ENCODE measurements at places on chromosomes 3 and 15.

DNA sequence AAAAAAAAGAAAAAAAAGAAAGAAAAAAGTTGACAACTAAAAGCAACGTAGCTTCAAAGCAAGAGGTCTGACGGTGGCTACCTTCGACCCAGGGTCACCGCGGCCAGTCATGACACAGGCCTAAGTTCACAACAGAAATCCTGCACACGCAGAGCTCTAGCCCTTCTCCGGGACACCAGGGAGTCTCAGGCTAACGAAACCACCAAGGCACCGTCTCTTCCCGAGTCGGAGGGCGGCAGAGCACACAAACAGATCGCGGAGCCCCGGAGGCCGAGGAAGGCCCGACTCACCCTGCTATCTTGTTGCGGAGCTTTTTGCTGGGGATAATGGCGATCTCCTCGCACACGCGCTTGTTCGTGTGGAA lies 584 bp downstream of the RPS17 start:
- DNase-seq = no peak

GRCh38 chr3:39651993-39652739 lies 157.2 kb upstream of the MYRIP start:
- DNase-seq = no peak

DNA sequence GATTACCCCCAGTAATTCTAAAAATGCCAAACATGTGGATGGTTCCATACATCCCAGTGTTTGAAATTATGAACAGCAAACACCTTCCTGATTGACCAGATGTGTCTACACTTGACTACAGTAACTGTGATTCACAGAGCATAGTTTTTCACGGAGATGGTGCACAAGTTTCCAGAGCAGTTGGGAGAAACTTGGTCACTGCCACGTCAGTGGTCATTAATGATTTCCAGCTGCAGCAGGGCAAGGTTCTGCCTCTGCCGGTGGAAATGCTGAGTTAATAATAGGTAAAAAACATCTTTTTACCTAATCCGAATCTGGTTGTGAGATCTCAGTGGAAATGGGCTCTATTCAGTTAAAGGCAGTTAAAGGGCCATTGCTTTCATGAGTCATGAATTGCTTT lies 154.1 kb upstream of the FEZF2 start:
- DNase-seq = no peak

DNA sequence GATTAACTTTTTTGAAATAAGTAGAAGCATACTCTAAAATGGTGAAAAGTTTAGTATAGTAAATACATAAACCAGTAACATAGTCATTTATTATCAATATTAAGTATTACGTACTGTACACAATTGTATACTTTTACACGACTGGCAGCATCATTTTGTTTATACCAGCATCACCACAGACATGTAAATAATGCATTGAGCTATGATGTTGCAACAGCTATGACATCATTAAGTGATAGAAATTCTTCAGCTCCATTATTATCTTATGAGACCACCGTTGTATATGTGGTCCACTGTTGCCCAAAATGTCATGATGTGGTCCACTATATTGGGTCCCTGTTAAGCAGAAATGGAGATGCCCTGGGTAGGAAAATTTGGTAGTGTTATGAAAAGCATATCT lies 51.3 kb downstream of the DRD3 start:
- DNase-seq = no peak

DNA sequence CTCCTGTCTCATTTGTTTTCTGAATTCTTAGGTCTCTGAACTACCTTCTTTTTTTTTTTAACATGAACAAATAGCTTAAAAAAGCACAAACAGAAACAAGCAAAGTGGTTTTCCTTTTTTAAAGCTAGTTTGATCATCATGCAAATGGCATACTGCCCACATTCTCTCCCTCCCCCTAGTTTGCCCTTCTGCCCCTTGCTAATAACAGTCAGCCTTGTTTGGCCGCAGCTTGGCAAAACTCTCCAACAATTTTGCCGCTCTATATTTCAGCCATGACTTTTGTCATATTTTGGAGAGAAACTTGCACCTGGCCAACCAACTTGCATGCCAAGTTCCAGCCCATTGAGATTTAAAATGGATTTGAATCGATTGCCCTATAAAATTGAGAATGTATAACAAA lies 666.0 kb upstream of the NR2F2 start:
- DNase-seq = no peak

DNA sequence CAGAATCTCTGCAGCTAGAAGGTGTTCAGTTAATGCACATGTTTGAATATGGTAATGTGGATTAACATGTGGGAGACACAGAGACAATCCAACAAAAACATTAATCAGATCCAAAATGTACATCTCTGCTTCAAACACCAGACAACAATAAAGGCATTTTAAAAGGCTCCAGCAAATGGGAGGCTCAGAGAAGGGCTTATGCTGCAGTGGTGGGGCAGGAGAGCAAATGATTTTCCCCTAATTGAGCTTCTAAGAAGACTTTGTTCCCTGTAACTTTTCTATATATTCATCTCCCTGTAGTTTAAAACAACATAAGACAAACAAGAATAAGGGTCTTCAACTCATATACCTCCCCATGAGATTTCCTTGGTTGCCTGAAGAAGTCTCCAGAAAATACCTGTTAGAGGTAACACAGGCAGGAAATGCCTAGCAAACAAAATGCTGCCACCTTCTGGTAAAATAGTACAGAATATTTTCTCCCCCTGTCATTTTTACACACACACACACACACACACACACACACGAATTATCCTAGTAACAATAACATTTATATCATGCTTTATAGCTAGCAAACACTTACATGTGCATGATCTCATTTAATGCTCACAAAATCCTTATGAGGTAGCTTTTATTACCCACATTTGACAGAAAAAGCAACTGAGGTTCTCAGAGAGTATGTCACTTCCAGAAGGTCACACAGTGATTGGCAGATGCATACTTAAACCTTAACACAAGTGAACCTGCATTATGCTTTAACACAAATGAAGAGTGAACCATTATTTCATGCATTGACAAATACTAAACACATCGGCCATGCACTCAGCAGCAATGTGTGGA lies 123.4 kb upstream of the MB21D2 start:
- peak; percentile 25 for DNase-seq

GRCh38 chr3:120098710-120099109 lies 4.5 kb upstream of the GSK3B start:
- no peak for DNase-seq

DNA sequence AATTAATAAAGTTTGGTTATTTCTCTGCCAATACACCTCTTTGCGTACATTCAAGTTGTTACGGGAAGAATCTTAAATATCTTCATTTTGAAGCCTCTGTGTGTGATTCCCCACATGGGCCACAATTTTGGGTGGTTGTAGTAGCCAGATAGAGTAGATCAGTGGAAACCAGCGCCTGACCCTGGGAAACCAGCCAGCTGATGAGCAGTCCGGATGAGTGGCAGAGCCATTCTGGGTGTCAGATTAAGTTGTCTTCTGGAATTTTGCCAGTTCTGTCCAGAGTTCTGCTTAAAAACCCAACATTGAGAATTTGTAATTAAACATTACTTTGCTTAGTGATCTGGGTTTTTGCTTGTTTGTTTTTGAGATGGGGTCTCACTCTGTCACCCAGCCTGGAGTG lies 49.7 kb downstream of the MRPS25 start:
- DNase-seq = no peak

DNA sequence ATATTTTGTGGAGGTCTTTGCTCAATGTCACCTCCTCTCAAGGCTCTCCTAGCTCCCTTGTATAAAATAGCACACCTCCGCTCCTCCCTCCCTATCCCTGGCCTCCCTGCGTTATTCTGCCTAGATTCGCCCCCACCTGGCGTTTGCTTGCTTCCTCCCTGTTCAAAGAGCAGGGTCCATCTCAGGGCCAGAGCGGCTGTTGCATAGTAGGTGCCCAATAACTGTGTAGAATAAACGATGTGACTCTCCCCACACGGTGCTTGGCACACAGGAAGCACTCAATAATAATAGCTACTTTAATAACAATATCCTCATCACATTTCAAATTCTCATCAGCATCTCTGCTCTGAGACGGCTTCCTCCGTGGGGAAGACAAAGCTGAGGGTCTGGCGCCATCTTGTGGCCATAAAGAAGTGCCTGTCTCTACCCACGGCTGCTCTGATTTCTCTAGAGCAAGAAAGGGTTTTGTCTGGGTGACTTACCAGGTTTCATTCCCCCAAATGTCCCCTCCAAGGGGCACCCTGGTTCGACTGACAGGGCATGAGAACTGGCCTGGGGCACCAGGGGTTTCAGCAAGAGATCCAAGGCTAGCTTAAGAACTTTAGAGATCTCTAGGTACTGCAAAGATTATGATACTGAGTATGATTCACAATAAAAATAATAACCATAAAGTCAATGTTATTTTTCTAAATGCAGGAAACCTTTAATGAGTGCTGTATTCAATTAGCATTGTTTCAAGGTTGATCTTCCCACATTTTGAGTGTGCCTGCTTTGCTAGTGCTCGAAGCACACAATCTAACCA lies 16.1 kb downstream of the CD276 start:
- DNase-seq = peak; percentile 81

GRCh38 chr3:38140326-38141172 lies 2.1 kb downstream of the MYD88 start:
- DNase-seq = no peak

- no peak for DNase-seq
Observed at GRCh38 chr15:92663250-92663951, 7.8 kb upstream of the FAM174B start.

DNA sequence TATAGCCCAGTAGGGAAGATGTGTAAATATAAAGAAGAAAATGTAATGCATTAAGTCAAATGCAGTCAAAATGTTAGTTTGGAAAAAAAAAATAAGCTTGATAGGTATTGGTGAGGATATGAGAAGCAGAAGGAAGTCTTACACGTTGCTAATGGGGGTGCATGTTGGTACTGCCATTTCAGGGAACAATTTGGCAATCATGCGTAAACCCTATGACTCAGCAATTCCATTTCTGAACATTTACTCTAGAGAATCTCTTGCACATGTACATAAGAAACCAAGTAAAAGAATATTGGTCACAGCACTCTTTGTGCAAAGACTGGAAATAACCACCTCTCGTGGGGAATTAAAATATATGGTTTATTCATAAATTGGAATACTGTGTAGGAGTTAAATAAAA lies 35.5 kb upstream of the TIMP4 start:
- DNase-seq = peak; percentile 24

- no peak for DNase-seq
Observed at GRCh38 chr3:148646126-148646665, 51.5 kb upstream of the AGTR1 start.
